ENCODE measurements at places on chromosomes 3 and 15.

GRCh38 chr15:45105586-45105985 lies 8.4 kb downstream of the DUOX2 start:
- no peak for DNase-seq

GRCh38 chr15:94287794-94288246 lies 56.5 kb downstream of the MCTP2 start:
- DNase-seq: no peak

GRCh38 chr15:97961067-97961954 lies 808 bp downstream of the ARRDC4 start:
- peak; percentile 28 for DNase-seq

DNA sequence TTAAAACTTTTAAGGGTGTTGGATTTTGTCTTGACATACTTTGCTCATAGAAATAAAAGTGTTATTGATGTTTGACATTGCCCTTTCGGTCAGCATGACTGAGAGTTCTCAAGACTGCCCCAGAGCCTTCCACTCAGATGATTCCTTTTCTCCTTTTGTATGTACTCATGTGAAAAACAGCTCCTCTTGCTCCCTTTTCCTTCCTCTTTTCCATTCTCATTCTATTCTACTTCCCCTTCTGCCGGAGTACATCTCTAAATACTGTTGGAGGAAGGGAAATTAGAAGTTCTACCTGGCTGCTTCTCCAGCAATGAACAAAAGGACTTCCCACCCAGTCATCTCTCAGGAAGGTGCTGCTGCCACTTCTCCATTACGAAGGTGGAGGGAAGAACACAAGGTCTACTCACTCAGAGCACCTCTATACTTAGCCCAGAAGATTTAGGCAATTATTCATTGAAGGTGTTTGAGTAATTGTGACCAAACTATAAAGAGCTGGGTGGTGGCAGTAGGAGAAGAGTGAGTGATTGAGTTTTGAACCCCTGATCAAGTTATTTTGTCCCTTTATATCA lies 163.8 kb upstream of the MBNL1 start:
- DNase-seq: no peak

GRCh38 chr15:89175617-89176191 lies 45.7 kb downstream of the RLBP1 start:
- DNase-seq: no peak

GRCh38 chr15:100125401-100126191 lies 216.2 kb downstream of the ADAMTS17 start:
- DNase-seq: peak; percentile 80

DNA sequence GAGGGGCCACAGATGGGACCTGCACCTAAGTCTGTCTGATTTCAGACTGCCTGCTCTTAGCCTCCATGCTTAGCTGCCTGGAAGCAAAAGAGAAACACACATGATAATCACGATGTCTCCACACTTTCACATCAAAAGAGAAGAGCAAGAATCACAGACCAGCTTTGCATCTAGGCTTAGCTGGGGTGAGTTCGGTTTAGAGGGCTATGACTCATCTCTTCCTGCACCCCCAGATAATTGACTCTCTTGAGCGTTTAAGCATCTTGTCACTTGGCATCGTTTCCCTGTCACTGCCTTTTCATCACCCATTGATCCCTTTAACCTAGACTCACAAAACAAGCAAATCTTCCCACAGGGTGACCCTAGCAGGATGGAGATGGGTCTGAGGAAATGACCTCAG lies 124.0 kb downstream of the NTRK3 start:
- no peak for DNase-seq

GRCh38 chr15:94478763-94479162 lies 247.4 kb downstream of the MCTP2 start:
- DNase-seq: no peak

DNA sequence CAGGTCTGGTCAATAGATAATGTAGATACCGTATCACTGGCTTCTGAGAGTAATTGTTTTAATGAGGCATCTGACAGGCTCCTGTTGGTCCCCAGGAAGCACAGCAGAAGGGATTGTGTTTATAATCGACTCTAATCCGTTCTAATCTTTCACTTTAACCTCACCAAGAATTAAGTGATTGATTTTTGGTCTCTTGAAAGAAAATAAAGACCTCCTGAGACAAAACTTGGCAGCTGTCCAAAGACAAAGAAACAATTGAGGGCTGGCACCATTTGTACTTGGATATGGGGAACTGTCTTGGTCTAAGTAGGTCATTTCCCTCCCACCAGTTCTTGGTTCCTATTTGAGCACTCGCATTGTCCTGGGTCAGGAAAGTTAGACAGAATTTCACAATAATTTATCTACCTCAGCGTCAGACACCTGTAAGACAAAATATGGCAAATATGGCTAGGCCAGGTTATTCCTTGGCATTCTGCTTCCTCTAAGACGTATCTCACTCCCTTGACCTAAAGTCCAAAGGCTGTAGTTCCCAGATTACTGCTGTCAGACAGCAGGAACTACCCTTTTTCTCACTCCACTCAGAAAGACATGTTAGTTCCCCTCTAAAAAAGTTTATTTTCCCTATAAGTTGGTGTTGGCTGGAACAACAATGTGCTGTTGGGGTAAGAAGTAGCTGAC lies 22.7 kb upstream of the CD96 start:
- no peak for DNase-seq

DNA sequence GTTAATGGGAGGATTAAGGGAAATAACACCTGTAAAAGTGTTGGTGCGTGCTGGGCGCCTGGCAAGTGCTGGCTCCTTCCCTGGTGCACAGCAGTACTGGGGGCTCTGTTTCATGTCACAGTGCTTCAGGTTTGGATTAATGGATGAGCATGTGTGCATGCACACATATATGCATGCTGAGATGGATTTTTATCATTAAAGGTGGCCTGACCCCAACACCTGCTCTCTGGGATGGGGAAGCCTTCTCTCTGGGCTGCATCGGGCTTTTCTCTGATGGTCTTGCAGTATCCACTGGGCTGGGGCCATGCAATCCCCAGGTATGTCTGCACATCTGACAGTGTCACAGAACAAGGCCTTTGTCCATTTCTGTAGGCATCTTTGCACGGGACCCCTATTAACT lies 127.5 kb upstream of the PLXNA1 start:
- no peak for DNase-seq

DNA sequence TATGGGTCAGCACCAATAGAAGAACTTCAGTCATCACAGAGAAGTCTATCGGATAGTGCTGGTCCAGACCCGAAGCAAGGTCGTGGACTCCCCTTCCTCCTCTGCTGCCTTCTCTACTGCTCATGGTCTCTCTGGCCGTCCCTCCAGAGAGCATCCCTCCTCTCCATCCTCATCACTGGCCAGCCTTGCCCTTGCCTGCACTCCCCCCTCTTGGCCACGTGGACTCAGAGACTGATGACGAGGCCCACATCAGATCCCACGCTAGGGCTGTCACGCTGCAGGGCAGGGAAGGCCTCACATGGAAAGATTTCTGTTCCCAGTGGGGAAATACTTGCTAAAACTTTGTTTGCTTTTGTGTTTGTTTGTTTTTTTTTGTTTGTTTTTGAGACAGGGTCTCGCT lies 35.3 kb downstream of the IGDCC3 start:
- no peak for DNase-seq

- no peak for DNase-seq
Measured at GRCh38 chr3:162295323-162295983, 798.8 kb downstream of the OTOL1 start.

DNA sequence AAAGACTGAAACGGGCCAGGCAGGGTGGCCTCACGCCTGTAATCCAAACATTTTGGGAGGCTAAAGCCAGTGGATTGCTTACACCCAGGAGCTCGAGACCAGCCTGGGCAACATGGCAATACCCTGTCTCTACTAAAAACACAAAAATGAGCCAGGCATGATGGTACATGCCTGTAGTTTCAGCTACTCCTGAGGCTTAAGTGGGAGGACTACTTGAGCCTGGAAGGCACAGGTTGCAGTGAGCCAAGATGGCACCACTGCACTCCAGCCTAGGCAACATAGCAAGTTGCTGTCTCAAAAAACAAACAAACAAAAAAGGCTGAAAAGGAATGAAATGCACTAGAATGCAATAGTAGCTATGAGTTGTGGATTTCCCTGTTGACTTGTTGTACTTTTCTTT lies 94.7 kb downstream of the STAG1 start:
- no peak for DNase-seq

DNA sequence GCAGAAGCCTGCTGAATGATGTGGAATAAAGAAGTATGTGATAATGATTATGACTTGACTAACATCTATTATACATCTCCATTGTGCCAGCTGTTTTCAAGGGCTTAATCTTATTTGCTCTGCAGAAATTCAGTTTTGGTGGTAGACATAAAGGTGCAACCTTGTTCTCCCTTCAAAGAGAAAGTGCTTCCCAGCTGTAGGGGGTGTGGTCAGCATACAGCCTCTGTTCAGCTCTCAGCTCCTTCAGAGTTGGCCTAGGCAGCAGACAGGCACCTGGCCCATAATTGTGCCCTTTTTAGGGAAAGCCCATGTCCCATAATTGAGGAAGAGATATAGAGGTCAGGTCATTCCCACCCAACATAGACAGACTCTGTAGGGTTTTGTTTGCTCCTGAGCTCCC lies 104.3 kb upstream of the EOMES start:
- no peak for DNase-seq

DNA sequence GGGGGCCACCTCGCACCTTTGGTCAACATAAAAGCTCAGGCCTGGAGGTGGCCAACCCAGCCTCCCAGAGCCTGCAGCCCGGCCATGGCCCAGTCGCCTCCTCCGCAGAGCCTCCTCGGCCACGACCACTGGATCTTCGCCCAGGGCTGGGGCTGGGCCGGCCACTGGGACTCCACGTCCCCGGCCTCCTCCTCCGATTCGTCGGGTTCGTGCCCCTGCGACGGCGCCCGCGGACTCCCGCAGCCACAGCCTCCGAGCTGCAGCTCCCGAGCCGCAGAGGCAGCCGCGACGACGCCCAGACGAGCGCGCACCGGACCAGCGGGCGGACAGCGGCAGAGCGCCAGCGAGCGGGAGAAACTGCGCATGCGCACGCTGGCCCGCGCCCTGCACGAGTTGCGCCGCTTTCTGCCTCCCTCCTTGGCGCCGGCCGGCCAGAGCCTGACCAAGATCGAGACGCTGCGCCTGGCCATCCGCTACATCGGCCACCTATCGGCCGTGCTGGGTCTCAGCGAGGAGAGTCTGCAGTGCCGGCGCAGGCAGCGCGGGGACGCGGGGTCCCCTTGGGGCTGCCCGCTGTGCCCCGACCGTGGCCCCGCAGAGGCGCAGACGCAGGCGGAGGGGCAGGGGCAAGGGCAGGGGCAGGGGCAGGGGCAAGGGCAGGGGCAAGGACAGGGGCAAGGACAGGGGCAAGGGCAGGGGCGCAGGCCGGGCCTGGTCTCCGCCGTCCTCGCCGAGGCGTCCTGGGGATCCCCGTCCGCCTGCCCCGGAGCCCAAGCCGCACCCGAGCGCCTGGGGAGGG lies at the start of gene MESP2:
Gene MESP2 (plus strand): TSS at position 59 of the 799 bp plus-strand sequence. CDS start 26 bp downstream, at position 85.
- DNase-seq: peak; percentile 54

- DNase-seq: no peak
Measured at GRCh38 chr15:66706225-66706732, 4.2 kb downstream of the SMAD6 start.
